ENCODE measurements at places on chromosomes 4 and X. TPM values are rescaled to one million over a fixed set of nuclear protein-coding genes. Genes with fewer than 3 reads are reported as not detected.

Gene RGN
- 1.4 TPM for total RNA-seq

Gene NUDT10
- not detected for total RNA-seq

Gene UGT2B11
- total RNA-seq: not detected

Gene CLNK
- total RNA-seq: not detected

Gene SPON2
- total RNA-seq: not detected

Gene AKAP14
- not detected for total RNA-seq

Gene NAA11
- total RNA-seq: not detected

All from endothelial cell of umbilical vein (primary cell).